ENCODE measurements at places on chromosomes 11 and 22.

DNA sequence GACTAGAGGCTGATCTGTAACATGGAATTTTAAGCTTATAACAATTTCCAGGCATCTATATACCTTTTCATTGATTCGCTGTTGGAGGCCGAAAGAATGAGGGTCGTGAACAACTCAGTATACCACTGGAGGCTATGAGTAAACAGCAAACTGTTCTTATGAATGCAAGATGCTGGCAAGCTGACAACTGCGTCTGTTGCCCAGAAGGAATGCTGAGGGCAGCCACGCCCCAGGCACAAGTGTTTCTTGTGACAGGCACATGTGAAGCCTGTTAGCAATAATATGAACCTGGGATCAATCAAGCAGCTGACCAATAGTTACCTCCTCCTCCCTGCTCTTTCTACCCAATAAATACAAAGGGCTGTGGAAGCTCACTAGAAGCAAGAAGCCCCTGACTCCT is 15.3 kb downstream of the RTCB start:
- DNase-seq: no peak

DNA sequence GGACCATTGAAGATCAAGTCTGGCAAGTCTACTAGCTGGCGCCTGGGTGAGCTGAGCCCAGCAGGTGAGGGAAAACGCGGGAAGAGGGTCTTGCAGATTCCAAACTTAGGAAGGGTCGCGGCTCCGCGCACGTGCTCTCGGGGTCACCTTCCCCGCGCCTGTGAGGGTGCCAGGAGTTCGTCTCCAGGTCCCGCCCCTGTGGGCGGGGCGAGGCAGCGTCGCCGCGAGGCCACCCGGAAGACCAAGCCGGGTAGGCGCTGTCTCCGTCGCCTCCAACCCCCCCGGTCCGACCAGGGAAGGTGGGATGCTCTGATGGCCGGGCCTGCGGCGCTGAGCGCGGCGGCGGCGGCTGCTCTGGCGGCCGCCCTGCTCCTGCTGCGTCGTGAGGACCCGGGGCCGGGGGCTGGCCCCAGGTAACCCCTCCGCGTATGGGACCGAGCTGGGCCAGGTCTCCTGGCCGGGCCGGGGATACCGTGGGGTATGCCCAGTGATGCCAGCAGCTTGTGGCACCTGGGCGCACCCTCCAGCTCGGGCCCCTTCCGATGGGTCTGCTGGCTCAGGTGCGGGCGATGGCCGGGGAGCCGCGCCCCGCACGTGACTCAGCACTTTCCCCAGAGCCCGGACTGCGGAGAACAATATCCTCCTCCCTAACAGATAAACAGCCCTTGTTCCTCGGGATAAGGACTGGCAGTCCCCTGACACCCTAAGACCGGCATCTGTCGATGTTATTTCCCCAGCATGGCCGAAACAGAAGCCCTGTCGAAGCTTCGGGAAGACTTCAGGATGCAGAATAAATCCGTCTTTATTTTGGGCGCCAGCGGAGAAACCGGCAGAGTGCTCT is at the start of gene HTATIP2:
HTATIP2 (plus strand) TSS at position 215 of the 841 bp plus-strand sequence; CDS start at position 739, 524 bp downstream.
- peak; percentile 27 for DNase-seq

GRCh38 chr11:75982309-75982708 is 167.3 kb downstream of the UVRAG start:
- no peak for DNase-seq

GRCh38 chr11:235609-235996 is 539 bp downstream of the SIRT3 start:
- DNase-seq: no peak

DNA sequence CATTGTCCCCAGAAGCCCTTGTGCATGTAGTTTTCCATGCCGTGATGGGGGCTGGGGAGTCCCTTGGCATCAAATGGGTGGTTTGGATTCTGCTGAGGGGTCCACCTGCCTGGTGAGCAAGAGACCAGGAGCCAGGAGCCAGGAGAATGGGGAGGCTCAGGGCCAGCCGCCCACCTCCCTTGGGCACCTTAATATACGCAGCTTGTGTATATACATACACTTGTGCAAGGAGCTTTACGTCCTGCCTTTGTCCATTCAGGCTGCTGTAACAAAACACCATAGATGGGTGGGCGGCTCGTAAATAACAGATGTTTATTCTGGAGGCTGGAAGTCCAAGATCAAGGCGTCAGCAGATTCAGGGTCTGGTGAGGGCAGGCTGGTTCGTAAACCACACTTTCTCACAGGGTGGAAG is 62.5 kb downstream of the SMIM38 start:
- no peak for DNase-seq

DNA sequence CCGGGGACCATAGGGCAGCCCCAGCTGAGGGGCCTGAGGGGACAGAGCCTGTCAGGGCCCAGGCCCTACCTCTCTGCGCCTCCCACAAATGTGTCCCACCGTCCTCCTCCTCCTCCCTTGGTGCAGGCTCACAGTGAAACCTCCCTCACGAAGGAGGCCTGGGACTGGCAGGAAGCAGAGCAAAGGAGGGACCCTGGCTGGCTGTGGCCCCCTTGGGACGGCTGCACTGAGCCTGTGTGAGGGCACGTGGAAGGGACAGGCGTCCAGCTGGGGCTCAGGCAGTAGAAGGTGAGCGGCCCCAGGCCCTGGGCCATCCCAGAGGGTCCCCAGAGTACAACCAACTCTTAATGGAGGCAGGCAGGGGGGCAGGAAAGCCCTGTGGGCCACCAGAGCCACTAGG is 60.7 kb downstream of the ELFN2 start:
- no peak for DNase-seq

- no peak for DNase-seq
Measured at GRCh38 chr22:39894554-39895092, 1.1 kb upstream of the ENTHD1 start.

DNA sequence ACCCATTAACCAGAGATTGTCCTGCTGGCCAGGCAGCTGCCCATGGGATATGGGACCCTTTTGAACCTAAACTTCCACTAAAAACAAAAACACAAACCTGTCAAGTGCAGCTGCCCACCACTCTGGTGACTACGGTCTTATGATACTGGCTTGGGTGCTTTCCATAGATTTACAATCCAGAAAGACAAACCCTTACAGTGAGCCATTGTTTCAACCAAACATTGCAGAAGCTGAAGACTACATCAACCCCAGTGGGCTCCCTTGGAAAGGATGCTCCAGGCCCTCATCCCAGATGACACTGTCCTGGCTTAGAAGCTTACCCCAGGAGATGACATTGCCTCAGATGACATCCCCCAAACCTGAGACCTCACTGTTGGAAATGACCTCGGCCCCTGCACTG is 56.9 kb upstream of the WNT11 start:
- no peak for DNase-seq
